Natural killer cell (primary cell): ENCODE measurements at places on chromosomes 7 and 10. TPM values are rescaled to one million over a fixed set of nuclear protein-coding genes. Genes with fewer than 3 reads are reported as not detected.

Gene GFRA1
- not detected for total RNA-seq

DNA sequence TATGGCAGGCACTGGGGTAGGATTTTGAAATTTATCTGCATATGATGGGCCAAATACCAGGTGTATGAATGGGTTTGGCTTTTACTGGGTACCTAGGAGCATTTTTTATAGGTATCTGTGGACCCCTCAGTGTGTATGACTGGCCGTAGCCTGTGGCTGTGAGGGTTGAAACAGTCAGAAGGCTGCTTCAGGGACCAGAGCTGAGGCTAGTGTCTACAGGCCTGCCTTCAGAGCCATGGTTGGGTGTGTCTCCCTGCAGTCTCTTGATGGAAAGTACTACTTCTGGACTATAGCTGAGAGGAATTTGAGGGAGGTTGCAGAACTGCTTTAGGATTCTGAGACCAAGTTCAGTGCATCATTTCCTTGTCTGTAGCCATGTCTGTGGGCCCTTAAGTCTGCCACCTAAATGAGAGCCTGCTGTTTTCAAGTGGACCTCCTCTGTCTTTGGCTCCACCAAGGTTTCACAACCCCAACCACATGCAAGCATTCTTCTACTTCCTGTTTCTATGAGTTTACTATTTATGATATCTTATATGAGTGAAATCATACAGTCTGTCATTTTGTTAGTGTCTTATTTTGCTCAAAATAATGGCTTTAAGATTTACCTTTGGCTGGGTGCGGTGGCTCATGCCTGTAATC, 19.9 kb upstream of the ZNF138 start:
- peak; percentile 4 for DNase-seq

- no peak for DNase-seq
These were observed 56.8 kb downstream of the MPP7 start for GRCh38 chr10:28246023-28246422.

- no peak for DNase-seq
These were observed 2.0 kb downstream of the IFRD1 start for GRCh38 chr7:112452102-112452888.

DNA sequence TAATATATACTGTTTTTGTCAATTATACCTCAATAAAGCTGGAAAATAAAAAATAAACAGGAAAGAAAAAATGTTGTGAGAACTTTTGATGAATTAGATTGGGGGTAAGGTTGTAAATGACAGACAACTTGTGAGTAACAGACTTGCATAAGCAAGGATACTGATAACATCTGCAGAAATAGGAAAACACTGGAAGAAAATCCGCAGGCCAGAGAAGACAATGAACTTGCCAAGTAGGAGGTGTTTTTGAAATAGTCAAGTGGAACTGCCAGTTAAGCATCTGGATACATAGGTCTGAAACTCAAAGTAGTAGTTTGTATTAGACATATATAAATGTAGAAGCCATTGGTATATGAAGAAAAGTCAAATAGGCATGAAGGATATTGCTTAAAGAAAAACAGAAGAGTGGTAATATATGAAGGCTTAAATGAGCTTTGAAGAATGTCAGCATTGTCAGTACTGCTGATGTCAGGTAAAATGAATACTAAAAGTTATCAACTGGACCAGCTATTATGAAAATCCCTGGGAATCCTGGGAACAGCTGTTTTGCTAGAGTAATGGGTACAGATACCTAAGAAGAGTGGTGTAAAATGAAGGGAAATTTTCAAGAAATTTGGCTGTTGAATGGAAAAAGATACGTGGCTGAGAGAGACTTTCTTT, 58.7 kb downstream of the DNAJC1 start:
- DNase-seq, result no peak
